ENCODE measurements at places on chromosomes 12 and 14.

DNA sequence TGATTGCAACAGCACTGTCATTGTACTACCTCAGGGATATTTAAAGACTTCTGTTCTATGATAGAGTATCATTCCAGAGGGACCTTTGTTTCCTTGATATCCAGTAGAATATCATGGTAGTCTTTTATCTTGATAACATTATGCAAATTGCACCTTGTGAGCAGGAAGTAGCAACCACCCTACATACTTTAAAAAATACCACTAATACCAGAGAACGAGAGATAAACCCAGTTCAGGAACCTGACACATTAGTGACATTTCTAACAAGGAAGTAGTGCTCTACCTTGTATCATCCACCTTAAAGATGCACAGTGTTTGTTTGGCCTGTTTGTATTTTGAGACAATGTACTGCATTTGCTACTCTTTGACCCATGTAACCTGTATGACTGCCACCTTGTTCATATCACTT, 8.8 kb upstream of the MAP4K5 start:
- no peak for DNase-seq

- no peak for DNase-seq
Measured at GRCh38 chr14:91245029-91245428, 525 bp upstream of the GPR68 start.

GRCh38 chr14:74669256-74669655, 43.6 kb downstream of the AREL1 start:
- no peak for DNase-seq

DNA sequence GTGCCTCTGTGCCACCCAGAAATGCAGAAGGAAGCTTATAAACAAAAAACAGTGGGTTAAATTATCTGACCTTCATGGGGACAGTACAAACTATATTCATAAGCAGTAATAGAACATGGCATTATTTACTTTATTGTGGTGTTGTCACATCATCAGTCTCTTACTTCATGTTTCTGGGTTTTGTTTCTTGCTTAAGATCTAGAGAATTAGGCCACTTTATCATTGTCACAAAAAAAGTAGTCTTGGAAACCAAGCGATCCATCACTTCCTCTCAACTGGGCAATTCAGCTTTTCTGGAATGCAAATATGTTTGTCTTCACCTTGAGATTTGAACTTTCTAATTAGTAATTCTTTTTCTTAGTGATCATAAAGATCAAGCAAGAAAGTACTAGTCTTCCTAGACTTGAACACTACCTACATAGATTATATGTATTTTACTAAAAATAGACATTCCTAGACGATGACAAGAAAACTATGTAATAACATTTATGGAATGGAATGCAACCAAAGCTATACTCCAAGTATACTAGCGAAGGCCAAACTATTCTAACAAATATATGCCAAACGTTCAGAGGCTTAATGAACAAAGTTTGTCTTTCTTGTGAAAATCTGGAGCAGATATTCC, 363.4 kb downstream of the DAD1 start:
- DNase-seq, result no peak

DNA sequence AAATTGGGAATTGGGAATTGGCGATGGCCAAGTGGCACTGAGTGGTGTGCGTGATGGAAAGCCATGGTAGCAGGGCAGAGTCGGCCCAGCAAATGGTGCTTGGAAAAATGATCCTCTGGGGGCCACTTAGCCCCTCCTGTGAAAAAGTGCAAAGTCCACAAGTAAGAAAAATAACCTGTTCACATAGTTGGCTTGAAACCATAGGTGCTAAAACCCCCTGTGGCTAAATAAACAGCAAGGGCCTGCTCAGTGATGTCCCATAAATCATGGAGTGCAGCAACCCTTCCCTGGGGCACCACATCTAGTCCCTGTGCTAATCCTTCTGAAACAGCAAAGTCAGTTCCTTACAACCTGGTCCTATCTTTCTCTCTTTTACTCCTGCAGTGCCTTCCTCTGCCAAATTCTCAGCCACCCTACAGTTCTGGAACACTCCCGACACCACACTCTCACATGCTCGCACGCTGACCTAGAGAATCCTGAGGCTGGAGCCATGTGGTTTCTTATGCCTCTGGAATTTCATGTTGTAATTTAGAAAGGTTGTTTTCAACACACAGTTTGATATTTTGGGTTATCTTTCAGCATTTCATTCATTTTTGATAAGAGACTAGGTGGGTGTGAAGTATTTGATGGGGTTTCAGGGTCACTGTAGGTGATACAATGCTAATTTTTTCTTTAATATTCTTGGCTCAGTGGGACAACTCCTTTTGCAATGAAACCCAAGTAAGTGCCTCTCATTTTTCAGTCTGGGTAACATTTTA, 123.6 kb downstream of the SMOC1 start:
- no peak for DNase-seq

All from iPS DF 6.9 (cell line).